ENCODE measurements at places on chromosomes 16 and 17. TPM values are rescaled to one million over a fixed set of nuclear protein-coding genes. Genes with fewer than 3 reads are reported as not detected.
A peak's percentile ranks its signal among the peaks of the same experiment; 100 is the strongest.

- no peak overlapping the region for H3K4me3 ChIP-seq
- no peaks in the 10 kb centered on the region for H3K36me3 ChIP-seq
- no peak for DNase-seq
- H3K4me1 ChIP-seq = no peaks in the 10 kb centered on the region
- peaks cover 5% of the 10 kb centered on the region for H3K27me3 ChIP-seq
Measured at GRCh38 chr16:20298452-20298851, 28.9 kb downstream of the GP2 start.

GRCh38 chr16:79542237-79542774, 58.2 kb downstream of the MAF start:
- H3K36me3 ChIP-seq = no peaks in the 10 kb centered on the region
- no peak for DNase-seq
- no peak overlapping the region for H3K27ac ChIP-seq
- H3K4me3 ChIP-seq = no peak overlapping the region

- DNase-seq = peak; percentile 28
- no peaks in the 10 kb centered on the region for H3K4me1 ChIP-seq
- no peaks in the 10 kb centered on the region for H3K27me3 ChIP-seq
- no peak overlapping the region for H3K4me3 ChIP-seq
- peak overlapping the region; percentile 40 for H3K27ac ChIP-seq
Measured at GRCh38 chr16:11497851-11498289, 88.8 kb downstream of the LITAF start.

- DNase-seq = peak; percentile 76
- H3K4me3 ChIP-seq = peak overlapping the region; percentile 24
- H3K27me3 ChIP-seq = no peaks in the 10 kb centered on the region
- peaks cover 5% of the 10 kb centered on the region for H3K4me1 ChIP-seq
- H3K36me3 ChIP-seq = no peaks in the 10 kb centered on the region
Measured at GRCh38 chr16:48617711-48618148, 7.8 kb upstream of the N4BP1 start.

DNA sequence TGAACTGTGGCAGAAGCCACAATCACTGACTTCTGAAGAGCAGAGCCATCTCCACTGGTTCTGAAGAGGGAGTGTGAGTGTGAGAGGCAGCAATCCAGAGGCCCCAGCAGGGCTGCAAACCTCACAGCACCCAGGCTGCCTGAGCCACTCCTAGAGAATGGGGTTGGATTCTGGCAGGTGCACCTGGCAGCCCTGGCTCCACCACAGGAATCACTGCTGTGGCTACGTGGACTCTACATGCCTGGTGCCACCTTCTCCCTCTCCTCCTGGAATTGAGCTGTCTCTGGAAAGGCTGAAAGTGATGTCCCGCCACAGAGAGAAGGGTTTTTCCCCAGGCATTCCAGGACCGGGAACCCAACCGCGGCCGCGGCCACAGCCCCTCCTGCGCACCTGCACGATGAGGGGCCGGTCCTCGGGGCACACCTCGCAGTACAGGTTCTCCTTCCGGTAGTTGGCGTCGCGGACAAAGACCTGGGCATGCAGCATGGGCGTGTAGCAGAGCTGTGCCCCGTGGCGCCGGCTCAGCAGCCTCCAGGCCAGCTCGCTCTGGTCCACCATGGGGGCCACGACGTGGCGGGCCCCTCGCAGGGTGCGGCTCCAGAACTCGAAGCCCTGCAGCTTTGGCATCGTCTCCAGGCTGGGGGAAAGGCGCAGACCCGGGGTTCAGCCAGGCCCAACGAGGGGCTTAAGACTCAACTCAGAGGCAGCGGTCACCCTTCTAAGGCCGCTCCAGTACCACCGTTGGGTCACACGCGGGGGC, 991 bp downstream of the DUS1L start:
- H3K27me3 ChIP-seq = no peaks in the 10 kb centered on the region
- H3K27ac ChIP-seq = peak overlapping the region; percentile 81
- H3K4me3 ChIP-seq = peak overlapping the region; percentile 85
- peaks cover 6% of the 10 kb centered on the region for H3K4me1 ChIP-seq

DNA sequence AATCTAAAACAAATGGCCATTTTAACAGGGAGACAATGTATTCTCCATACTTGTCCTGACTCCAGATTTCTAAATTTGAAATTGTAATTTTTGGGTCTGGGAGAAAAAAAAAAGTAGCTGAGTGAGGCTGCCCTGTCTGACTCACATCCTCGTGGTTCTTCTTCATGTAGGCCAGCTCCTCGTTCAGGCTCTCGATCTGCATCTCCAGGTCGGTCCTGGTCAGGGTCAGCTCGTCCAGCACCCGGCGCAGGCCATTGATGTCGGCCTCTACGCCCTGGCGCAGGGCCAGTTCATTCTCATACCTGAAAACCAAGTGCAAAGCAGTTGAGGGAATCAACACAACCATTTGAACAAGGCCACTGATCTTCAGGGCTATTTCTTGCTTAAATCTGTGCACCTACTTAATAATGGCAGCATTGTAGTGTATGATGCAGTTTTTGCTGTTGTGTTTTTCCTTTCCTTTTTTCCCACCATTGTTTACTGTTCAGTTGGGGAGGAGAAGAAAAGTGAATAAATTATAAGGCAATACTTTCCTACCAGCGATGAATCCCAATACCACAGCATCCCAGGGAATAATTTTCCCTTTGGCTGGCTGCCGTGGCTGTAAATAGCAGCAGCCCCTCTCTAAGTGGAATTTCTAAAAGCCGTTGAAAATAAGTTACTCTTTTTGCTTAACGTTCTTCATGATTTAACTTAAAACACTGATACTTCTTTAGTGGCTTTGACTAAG, 2.2 kb downstream of the KRT12 start:
- H3K4me1 ChIP-seq = no peaks in the 10 kb centered on the region
- no peak overlapping the region for H3K4me3 ChIP-seq
- DNase-seq = no peak
- no peaks in the 10 kb centered on the region for H3K36me3 ChIP-seq

PTGES3L gene
- 1.1 TPM for total RNA-seq

Measured in A673 (cell line).